Stimulated activated CD4-positive, alpha-beta T cell treated with anti-CD3 and anti-CD28 coated beads, Interleukin-12 subunit alpha, Interleukin-12 subunit beta, amount 100 ng/mL, for 24 hours (primary cell): ENCODE measurements at places on chromosomes 7 and 10.

DNA sequence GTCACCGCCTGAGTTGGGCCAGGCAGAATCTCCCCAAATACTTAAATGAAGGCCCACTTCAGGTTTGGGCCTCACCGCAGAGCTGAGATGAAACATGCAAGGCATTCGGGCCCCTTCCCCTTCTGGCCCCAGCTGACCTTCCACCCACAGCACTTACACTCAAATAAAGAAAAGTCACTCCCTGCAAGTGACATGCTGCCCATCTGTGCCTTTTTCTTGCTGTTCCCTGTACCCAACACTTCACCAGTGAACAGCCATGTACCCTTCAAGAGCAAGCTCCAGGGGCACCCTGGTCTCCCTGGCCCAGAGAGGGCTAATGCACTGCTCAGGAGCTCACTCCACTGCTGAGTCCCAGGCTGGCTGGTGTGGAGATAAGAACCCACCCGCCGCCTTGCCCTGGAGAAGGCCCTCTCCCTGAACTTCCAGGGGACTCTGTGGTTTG lies 40.7 kb downstream of the ZCCHC24 start:
- no peak for DNase-seq

GRCh38 chr10:118754229-118754555 lies 578 bp downstream of the CACUL1 start:
- peak; percentile 19 for DNase-seq

DNA sequence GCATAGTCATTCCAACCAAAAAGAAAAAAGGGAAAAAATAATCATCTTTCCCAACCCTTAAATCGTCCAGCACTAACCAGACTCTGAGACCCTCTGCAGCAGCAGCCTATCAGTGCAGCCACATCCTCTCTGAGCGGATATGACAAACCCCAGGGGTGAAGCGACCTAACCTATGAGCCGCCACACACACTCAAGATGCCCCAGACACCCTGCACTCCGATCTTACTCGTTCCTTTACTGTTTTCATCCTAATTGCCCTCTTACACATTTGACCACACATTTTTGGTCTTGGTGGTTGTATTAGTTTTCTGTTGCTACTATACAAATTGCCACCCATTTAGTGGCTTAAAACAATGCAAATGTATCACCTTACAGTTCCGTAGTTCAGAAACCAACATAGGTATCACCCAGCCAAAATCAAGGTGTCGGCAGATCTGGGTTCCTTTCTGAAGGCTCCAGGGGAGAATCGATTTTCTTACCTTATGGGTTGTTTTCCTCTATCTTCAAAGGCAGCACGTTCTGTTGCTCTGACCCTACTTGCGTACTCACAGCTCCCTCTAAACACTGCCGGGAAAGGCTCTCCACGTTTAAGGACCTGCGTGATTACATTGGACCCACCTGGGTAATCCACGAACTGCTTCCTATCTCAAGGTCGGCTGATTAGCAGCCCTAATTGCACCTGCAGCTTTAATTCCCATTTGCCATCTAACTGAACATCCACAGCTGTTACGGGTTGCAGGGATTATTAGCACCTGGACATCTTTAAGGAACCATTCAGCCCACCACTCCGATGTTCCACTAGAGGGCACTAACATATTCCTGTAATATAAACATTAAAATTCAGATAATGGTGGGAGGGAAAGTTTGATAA lies 37.3 kb upstream of the PRSS1 start:
- DNase-seq: no peak

- DNase-seq: no peak
These were observed 136.2 kb upstream of the KCNMA1 start for GRCh38 chr10:77773631-77774426.

DNA sequence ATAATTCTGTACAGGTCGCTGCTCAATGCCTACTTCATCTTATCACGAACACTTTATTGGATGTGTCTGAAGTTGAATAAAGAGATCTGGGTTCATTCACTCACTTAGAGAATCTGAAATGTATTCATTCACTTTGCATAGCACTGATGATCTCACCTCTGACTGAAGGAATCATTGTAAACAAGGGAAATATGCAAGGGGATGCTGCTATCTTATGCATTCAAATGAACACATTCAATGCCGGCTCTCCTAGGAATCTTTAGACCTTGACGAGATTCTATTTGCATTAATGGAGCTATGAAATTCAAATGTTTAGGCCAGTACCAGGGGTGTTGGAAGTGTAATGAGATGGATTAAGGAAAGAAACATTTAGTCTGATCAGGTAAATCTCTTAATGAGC lies 200.6 kb upstream of the COBL start:
- no peak for DNase-seq

DNA sequence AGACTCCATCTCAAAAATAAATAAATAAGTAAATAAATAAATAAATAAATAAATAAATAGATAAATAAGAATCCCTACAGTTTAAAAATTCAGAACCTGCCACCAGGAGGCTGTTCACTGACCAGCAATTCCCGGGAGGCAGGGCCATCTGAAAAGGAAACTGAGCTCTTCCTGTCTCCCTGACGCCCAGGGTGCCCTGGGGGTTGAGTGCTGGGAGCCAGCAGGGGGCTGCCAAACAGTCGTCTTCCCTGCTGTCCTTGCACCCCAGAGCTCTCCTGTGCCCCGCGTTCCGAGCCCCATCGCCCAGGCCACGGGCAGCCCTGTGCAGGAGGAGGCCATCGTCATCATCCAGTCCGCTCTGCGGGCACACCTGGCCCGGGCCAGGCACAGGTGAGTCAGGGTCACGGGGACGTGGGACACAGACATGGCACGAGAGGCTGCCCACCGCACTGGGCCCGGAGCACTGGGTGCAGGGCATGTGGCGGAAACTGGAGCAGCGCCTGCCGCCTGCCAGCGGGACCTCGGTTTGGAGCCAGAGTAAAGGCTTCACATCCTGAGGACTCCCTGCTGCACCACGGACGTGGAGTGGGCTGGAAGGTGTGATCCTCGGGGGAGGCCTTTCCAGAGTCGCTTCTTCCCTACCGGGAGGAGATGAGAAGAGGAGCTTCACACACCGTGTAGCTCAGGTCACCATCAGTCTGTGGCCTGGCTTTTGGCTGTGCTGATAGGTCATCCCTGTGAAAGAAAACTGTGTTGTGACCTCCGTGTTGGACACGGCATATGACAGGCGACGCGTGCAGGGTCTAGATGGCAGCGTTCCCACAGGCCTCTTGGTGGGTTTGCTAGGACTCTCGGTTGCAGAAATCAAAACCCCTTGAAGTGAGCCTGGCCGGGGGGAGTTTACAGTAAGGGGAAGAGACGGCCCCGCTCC lies 25.9 kb upstream of the TTYH3 start:
- no peak for DNase-seq

- DNase-seq: no peak
These were observed 30.3 kb downstream of the CACNA2D1 start for GRCh38 chr7:82413237-82413636.

DNA sequence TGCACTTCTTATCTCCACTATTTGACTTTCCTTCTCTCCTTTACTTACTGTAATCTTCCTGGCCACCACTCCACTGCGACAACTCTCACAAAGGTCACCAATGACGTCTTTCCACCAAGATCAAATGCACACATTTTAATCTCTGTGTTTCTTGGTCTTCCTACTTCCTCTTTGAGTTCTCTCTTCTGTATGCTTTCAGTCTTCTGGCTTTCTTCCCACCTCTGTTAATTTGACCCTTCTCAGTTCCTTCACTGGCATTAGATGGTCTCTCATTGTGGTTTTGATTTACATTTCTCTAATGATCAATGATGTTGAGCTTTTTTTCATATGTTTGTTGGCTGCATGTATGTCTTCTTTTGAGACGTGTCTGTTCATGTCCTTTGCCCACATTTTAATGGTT lies 31.9 kb downstream of the FAM107B start:
- DNase-seq: no peak

DNA sequence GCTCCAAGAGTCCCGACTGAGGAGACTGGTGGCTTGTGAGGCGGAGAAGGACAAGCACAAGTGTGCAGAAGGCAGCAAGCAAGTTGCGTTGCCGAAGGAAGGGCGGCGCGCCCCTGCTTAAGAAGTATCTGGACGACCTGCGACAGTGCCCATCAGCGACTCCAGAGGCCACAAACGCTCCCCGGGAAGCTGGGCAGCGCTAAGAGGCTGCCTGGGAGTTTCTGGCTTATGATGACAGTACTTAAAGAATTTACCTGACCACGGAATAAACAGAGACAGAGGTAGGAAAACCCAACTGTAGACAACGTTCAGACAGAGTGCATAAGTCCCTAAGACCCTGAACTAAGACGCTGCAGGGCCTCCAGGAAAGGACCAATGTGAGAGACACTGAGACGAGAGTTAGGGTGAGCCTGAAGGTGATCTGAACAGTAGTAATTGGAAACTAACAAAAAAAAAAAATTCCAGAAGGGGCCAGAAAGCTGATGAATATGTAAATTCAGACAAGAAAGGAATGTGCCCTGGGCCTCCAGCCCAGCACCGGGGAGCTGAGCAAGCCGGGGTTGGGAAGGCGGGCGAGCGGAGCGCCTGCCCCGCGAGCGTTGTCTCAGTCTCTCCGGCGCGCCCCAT lies 1.0 kb downstream of the OSBPL3 start:
- no peak for DNase-seq

DNA sequence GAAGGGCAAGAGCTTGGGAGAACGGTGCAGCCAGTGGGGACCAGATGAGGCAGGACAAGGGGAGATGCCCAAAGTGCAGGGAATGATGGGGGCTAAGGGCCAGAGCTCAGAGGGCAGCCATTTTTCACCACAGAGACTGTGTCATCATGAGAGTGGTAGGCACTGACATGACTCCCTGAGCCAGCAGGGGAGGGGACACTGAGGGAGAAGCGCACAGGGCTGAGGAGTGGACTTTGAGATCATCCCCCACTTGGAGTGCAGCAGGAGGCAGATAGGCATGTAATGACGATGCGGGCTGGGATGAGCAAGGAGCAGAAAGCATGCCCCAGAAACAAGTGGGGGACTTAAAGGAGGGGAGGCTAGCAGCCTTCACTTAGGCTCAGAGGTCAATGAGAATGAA lies 5.2 kb upstream of the SMKR1 start:
- DNase-seq: no peak

DNA sequence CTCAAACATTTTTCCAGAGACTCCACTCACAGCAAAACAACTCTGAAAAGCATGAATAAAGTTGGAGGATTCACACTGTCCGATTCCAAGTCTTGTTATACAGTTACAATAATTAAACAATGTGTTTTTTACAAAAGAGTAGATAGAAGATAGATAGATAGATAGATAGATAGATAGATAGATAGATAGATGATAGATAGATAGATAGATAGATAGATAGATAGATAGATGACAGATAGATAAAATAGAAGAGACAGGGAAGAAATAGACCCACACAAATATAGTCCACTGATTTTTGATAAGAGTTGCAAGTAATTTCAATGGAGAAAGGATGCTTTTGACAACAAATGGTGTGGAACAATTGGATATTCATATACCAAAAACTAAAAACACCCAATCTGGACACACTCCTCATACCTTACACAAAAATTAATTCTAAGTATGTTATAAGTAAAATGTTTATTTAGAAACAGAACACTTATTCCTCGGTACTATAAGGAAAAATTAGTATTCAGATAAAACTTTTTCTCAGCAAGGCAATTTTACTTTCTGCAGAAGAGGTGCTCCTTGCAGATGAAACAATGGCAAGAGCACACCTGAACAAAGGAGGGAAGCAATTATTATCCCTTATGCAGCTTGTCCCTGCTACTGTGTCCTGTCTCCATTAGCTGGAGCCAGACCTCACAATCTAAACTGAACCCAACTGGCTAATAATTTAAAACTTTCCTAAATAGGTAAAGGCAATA lies 5.7 kb upstream of the TAS2R39 start:
- DNase-seq: no peak

DNA sequence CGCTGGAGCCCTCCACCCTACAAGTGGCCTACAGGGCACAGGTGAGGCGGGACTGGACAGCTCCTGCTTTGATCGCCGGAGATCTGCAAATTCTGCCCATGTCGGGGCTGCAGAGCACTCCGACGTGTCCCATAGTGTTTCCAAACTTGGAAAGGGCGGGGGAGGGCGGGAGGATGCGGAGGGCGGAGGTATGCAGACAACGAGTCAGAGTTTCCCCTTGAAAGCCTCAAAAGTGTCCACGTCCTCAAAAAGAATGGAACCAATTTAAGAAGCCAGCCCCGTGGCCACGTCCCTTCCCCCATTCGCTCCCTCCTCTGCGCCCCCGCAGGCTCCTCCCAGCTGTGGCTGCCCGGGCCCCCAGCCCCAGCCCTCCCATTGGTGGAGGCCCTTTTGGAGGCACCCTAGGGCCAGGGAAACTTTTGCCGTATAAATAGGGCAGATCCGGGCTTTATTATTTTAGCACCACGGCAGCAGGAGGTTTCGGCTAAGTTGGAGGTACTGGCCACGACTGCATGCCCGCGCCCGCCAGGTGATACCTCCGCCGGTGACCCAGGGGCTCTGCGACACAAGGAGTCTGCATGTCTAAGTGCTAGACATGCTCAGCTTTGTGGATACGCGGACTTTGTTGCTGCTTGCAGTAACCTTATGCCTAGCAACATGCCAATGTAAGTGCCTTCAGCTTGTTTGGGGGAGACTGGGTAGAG lies at the start of gene COL1A2:
COL1A2 (plus strand) TSS at position 459 of the 704 bp plus-strand sequence; CDS start at position 596, 137 bp downstream.
- DNase-seq: no peak

- DNase-seq: peak; percentile 2
These were observed 53.6 kb downstream of the PYROXD2 start for GRCh38 chr10:98361131-98362025.

DNA sequence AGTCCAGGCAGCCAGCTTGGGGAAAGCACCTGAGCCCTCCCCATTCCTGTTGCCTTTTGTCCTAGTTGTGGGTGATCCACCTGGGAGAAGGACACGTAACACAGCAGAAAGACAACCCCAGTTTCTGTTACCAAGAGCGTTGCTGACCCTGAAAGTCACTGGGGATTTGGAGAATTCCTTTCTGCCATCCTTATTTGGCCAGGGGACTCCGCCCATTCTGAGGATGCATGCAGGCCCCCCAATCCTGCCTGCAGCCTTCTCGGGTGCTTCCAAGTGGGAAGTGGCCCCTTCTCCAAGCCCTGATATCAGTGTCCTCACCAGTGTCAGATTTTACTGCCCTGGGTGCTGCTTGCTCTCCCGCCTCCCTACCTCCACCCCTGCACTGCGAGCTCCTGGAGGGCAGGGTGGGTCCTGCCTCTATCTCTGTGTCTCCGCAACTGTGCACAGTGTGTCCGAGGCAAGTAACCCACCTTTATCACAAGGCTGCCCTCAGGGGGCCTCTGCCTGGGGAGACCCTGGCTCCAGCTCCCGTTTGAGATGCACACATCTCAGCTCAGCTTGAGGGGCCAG lies 9.2 kb upstream of the ADCY1 start:
- no peak for DNase-seq

DNA sequence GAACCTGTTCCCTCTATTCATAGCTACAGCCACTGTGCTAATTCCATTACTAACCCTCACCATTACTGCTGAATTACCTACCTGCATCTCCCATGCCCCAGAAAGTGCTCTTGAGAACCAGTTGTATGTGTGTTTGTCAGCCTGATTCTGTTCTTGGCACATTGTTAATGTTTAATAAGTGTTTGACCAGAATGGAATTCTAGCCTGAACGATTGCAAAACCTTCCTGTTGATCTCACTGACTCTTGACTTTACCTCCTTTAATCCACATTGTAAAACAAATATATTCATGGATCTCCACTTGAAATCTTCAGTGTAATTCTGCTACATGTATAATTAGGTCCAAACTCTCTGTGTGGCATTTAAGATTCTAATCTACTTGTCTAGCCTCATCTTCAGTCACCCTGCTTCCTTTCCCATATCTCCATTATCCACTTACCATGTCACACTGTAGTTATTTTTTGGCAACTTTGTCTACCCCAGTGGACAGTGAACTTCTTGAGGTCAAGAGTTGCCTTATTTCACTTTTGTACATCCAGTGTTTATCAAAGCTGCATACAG lies 4.9 kb downstream of the ZNF277 start:
- DNase-seq: no peak
